ENCODE measurements at places on chromosomes 16 and 17.
A peak's percentile ranks its signal among the peaks of the same experiment; 100 is the strongest.

DNA sequence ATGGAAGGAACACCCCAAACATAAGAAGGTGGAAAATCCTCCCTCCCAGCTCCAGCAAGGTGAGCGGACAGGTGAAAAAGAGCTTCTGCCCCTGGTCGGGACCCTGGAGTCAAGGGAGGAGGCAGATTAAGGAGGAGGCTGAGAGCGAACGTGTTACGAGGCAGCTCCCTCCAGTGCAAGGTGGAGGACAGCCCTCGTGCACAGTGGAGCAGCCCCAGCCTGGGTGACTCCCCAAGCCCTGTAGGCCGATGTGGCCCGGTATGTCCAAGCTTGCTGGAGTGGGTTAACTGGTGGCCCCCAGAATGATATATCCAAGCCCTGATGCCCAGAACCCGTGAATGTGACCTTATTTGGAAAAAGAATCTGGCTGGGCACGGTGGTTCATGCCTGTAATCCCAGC, 15.5 kb upstream of the CRISPLD2 start:
- DNase-seq: no peak

GRCh38 chr17:7943291-7943690, 11.3 kb downstream of the CNTROB start:
- DNase-seq: no peak

GRCh38 chr17:43994272-43995149, 9.9 kb upstream of the NAGS start:
- peak; percentile 39 for DNase-seq

DNA sequence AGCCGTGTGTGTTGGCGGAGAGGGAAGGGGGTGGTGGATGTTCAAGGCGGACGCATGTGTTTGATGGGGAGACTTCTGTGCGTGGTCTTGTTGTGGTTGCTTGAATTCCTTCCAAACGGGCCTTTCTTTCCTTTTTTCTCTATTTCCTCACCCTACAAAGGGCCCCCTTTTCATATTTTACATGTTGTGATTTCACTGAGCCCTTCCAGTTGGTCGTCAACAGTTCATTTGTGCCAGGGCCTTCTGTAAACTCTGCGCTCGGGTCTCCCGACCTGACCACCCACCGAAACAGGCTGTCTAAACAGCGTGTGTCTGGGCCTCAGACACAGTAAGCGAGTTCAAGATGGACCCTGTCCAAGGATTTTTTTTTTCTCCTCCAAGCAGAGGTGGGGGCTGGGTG, 228.4 kb downstream of the IRF8 start:
- no peak for DNase-seq

All from NCI-H1092 treated with DMSO at 0.1 percent for 48 hours (cell line).